ENCODE measurements at places on chromosomes 1 and 21. TPM values are rescaled to one million over a fixed set of nuclear protein-coding genes. Genes with fewer than 3 reads are reported as not detected.

SPRR2A gene
- 1.0 TPM for total RNA-seq

TNNI3K gene
- 1.4 TPM for total RNA-seq

AP4B1 gene
- total RNA-seq, result 9.2 TPM

MRPS6 gene
- total RNA-seq, result 32.8 TPM

DNA sequence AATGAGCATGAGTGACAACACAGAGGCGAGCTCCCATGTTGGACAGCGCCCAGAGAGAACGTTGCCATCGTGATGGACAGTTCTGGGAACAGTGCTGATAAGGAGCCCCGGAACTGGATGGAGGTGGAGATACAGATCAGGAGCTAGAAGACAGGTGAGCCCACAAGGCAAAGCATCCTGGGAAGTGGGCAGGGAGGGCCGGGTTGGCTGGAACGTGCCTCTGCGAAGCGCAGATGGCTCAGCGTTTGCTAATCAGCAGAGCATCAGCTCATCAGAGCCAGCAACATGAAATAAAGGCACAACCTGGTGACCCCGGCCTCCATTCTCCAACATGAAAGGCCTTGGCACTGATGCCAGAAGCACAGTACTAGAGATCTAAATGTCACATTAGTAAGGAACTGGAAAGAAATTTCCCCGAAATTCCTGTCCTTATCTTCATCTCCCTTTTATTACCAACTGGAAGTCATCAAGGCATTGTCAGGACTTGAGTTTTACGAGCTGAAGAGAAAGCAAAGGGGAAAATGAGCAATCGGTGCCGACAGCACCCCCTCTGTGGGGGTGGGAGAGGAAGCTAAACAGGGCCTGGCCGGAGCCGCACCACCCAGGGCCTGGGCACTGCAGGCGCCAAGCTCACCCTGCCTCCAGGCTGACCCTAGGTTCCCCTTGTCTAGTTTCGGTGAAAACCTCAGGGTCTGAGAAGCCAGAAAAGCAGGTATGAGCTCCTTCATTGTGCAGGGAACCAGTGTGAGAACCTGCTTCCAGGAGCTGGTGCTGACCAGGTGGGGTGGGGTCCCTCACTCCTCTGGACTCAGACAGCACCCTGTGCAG, 19.9 kb downstream of the ABCA4 start:
- DNase-seq, result no peak

GRCh38 chr21:44550807-44551206, 498 bp downstream of the KRTAP10-2 start:
- no peak for DNase-seq

DNA sequence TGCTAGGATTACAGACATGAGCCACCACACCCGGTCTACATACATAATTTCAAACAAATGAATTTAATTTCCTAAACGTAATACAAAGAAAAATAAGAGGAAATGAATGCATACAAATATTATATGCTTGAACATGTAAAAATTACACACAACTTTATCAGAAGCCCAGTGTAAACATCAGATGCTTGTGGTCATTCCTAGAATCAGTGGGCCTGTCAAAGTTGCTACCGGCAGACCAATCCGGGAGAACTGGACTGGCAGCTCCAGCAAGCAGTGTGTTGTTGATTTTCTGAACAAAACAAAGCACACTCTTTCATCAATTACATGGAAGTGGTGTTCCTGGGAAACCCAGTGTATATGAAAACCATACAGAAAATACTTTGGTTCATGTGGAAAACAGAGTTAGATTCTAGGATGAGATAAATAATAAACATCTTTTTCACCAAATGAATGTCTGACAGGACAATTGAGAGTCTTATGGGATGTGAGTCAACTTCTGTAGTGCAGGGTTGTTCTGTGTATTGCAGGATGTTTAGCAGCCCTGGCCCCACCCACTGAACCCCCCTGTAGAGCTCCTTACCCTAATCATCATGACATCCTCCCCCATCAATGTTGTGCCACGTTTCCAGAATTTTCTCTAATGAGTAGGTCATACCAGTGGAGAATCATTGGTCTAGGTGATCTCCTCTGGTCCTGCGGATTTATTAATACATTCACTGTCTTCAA, 33.8 kb downstream of the MFSD2A start:
- DNase-seq, result no peak

DNA sequence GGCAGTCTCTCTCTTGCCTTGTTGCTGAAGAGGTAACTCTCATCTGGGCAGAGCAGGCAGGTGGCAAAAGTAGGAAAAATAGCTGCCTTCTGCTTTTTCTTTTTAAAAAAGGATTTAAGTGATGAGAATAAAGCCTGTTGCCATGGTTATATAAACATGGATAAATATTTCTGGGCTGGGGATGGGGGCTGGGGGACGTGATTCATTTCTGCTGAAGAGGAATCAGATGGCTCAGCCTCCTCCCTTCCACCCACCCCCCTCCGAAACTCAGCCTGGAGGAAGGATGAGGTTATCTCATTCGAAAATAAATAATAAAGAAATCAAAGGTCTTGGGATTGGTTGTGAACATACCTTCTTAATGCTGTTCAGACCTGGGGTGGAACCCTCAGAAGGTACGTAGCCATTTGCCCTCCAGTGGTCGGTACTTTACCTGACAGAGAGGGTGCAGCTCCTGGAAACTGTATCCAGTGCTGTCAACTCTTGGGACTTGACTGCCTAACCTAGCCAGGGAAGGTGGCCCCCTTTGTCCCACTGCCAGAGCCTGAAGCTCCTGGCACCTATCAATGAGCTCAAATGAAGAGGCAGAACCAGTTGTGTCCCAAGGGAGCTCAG, 3.8 kb upstream of the INKA2 start:
- DNase-seq, result no peak

DNA sequence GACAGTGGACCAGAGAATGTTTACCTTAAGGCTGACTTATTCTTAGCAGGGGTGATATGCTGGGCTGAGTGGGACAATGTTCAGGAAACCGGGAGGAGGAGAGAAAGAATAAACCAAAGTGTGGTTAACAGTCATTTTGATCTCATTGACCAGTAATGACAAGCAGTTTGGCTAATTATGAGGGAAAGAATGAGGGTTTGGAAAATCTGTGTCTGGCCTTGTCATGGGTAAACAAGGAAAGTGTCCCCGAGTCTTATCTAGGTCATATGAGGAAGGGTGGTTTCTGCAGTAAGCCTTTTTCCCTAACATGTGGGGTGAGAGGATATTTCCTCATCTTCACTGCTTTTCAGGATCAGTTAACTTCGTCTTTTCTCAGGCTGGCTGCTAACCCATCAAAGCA, 155.0 kb downstream of the TPR start:
- DNase-seq, result no peak

DNA sequence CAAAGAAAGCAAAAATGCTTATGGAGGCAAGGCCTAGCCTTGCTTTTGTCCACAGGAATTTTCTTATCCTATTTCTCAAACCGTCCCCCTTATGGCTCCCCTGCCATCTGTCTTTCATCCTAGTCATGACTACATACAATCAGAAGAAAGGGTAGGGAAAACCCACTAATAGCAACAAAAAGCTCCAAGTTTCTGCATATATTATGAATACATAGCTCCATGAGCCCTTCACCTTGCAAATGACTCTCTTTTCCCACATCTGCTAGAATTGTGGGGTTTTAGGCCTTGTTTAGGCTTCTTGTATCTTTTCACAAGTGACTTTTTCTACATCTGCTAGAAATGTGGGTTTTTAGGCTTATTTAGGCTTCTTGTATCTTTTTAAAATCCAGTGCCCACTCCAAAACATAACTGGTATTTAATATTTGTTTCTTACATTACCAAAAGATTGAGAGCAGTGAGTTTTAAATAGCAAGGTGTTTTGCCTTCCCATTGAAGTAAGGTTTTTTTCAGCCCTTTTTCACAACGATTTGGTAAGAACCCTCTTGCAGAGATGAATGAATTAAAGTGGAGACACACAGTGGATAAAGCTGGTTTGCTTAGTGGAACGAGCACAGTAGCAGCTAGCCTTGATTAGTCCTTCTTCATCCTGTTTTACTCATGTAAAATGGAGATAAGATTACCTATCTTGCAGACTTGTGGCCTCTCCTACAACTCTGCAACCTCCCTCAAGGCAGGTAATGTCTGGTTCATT, 4.4 kb downstream of the GADD45A start:
- no peak for DNase-seq

DNA sequence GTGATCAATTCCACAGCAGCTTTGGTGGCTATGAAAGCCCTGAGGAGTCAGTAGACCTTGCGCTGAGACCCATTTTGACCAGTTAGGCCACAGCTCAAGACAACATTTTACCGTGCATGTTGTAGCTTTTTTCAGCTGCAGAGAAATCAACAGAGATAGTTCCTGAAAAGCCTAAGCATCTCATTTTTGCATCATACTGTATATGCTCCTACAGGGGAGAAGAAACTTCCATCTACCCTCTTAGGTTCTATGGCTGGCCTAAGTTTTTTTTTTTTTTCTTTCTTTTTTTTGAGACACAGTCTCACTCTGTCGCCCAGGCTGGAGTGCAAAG, 24.8 kb upstream of the EYA3 start:
- DNase-seq, result no peak

GRCh38 chr1:109084563-109085517, 5.7 kb upstream of the TMEM167B start:
- peak; percentile 72 for DNase-seq

DNA sequence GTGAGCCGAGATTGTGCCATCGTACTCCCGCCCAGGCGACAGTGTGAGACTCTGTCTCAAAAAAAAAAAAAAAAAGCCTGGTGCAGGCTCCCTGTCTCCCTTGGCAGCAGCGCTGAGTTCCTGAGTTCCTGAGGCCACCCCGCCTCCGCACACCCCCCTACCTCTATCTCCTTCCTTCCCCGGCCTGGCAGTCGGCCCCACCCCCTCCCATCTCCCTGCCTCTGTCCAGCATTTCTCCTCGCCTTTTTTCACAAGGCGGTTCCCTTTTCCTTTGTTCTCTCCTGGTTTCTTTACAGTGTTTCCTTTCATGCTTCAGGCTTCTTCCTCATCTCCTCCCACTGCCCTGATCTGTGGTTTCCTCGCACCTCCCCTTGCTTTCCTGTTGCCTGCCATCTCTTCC, 2.7 kb downstream of the RORC start:
- DNase-seq, result no peak

DNA sequence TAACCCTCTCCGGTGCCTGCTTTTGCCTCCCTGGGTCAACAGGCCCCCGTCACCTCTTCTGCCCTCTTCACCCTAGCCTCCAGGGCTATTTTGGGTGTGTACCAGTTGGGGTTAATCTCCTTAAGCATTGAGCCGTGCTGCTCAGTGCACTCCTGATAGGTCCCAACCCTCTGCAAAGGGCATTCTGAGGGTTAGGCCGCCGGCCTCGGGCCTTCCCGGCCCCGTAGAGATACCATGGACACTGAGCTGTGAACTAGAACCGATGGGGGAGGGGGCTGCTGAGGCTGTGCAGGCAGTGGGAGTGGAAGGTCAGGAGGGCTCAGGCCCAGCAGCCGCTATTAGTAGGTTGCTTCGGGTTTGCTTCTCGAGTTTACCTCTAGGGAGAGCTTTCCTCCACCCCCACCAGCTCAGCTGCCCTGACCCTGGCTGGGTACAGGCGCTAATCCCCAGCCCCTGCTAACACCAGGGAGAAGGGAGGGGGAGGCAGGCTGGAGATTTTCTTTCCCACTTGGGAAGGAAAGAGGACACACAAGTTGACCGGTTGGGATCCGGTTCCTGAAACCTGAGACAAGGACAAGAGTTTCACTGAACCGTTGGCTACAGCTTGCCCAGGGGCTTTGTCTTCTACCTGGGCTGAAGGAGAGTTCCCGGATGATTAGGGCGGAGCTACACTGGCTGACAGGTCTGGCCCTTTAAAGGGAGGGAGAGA, 4.8 kb downstream of the LMOD1 start:
- DNase-seq, result no peak

DNA sequence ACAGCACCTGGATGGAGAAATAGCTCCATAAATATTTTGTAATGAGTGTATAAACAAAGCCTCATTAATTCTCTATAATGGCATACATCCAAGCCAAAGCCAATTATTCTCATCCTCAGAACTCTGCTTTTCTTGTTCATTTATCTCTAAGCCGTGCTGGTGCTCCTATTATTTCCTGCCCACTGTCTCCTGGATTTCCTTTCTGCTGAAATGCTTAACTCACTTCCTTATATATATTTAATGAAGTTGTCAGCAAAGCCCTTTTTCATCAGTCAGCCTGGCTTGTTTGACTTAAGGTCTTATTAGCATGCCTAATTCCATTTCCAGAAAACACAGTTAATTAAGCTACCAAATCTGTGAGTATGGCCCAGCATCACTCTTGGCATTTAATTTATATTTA, 93.4 kb downstream of the SLC25A24 start:
- DNase-seq, result no peak

GRCh38 chr1:185559684-185560331, 174.4 kb upstream of the HMCN1 start:
- no peak for DNase-seq

DNA sequence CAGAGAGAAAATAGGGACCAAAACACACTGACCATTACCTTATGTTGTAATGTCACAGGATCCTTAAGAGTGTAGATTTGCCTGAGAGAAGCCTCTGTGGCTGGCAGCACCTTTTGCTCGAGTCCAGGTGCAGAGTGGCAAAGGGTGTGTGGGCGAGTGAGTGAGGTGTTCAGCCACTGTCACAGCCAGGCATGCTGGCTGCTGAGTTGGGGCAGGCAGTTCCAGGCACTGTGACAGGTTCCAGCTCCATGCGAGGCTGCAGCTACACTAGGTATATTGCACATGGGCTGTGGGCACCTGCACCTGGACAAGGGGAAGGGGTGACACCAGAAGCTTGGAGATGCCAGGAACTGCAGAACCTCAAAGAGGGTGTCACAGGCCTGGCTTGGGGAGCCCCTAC, 1370.4 kb upstream of the PRMT6 start:
- DNase-seq, result no peak

GRCh38 chr1:175671066-175671465, 72.3 kb downstream of the TNR start:
- no peak for DNase-seq

GRCh38 chr1:215631040-215631439, 63.9 kb downstream of the KCTD3 start:
- no peak for DNase-seq

- peak; percentile 9 for DNase-seq
Observed at GRCh38 chr1:114458237-114458777, 52.7 kb downstream of the TRIM33 start.
